Dorsolateral prefrontal cortex (tissue), 122 donors: ENCODE measurements at places on chromosomes 1 and 21.

DNA sequence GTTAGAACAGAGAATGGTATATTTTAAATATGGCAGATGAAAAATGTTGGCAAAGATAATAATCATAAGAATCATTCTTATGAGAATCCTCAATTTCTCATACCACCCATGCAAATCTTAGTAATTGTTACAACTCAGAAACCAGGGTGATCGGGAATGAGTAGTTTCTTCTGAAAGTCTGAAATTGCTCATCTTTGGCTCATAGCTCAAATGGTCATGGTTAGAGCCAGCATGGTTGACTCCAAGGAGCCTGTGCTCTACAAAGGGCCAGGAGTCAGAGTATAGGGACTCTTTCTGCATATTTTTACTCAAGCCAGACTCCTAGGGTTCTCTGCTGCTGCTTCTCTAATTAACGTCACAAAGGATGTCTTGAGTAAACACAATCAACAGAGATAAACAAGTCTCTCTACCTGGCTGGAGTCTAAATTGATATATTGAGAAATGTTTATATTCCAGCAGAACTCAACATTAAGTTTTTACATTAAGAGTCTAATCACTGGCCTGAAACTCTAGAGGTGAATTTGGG lies 1.9 kb upstream of the ETV3 start:
- no peak for DNase-seq

GRCh38 chr1:197391303-197392226 lies 123.5 kb downstream of the CRB1 start:
- no peak for DNase-seq

GRCh38 chr1:229758101-229759036 lies 132.3 kb downstream of the URB2 start:
- no peak for DNase-seq

GRCh38 chr1:89855413-89856123 lies 34.7 kb downstream of the LRRC8D start:
- no peak for DNase-seq

- DNase-seq: no peak
Measured at GRCh38 chr1:112618114-112618720, 724 bp downstream of the ST7L start.

DNA sequence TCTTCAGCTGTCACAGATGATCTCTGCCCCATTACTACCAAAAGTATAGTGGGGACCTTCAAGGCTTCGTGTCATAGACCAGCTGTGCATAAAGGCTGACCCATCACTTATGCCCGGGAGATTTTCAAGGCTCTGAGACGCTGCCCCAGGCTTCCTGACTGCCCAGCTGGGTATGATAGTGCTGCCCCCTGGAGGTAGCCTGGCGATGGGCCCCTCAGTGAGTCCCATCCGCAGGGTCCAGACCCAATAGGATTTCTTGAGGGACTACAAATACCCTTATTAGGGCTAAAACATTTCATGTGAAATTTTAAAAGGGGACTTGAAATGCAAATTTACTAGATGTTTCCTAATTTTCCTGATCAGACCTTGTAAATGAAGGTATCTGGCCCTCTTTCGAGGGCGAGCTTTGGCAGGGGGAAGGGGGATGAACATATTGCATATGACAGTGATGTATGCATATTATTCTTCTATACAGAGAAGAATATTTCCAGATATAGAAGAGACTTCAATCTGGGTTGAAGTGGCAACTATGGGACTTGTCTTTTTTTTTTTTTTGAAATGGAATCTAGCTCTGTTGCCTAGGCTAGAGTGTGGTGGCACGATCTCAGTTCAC lies 11.7 kb upstream of the FCMR start:
- no peak for DNase-seq

DNA sequence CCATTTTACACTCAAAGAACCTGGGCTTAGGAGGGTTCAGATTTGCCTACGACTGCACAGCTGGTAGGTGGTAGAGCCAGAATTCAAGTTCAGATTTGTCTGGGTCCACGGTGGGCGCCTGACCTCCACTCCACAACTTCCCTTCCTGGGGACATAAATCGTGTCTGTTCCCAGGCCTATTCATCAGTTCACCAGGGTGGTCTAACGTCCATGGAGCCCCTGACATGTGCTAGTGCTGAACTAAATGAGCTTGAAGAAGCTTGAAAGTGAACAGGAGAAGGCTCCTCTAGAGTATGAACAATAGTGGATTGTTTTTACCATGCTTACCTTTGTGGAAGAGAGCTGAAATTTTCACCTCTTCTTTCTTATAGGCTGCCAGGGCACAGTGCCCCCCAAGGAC lies 32.5 kb upstream of the KIF1B start:
- no peak for DNase-seq

GRCh38 chr1:207097871-207098324 lies 6.1 kb upstream of the C4BPA start:
- no peak for DNase-seq
